ENCODE measurements at places on chromosomes 16 and 17. TPM values are rescaled to one million over a fixed set of nuclear protein-coding genes. Genes with fewer than 3 reads are reported as not detected.

GRCh38 chr17:18368946-18369345 lies 5.6 kb upstream of the SHMT1 start:
- DNase-seq, result no peak

Gene SNX20
- 0.94 TPM for polyA plus RNA-seq

- DNase-seq, result no peak
These were observed 33.2 kb downstream of the CYTH1 start for GRCh38 chr17:78748730-78749317.

Gene KRTAP4-1
- not detected for polyA plus RNA-seq

Gene KRT10
- polyA plus RNA-seq, result 38.5 TPM

DNA sequence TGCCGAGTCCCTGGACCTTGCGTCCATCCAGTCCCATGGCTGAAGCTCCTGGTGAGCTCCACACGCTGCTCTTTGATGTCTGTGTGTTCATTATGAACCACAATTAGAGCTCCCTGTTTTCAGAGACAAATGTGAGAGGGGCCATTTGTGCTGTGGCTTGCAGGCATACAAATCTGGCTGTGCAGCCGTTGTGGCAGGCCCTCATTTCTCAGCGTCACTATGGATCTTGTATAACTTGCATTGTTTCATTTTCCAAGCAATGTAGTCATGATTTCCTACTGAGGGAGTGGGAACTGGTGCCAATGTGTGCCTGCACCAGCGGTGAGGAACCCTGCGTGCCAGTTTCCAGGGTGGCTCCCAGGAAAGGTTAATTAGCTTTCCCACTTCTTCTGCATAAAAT lies 542.6 kb downstream of the TMEM114 start:
- no peak for DNase-seq

Gene GPRC5B
- polyA plus RNA-seq, result 67.4 TPM

DNA sequence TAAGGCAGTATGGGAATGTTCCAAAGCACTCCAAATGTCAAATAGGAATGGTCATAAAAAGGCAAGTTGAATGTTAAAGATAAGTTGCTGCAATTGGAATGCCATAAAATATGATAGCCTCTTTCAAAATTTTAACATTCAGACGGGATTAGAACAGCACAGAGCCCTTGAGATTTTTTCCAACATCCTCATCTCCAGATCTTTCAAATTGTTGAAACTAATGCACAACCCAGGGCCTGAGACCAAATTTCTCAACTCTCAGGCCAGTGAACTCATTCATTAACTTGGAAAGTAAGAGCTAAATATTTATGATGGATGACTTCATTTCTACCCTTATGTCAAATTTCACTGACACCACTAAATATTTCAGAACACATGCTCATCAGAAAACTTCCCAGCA lies 346.5 kb upstream of the XYLT1 start:
- DNase-seq, result no peak

- no peak for DNase-seq
These were observed 10.7 kb upstream of the RNF222 start for GRCh38 chr17:8408371-8408770.

- no peak for DNase-seq
These were observed 209.6 kb upstream of the NLRP1 start for GRCh38 chr17:5793899-5794298.

Gene KRT12
- 0.25 TPM for polyA plus RNA-seq

DNA sequence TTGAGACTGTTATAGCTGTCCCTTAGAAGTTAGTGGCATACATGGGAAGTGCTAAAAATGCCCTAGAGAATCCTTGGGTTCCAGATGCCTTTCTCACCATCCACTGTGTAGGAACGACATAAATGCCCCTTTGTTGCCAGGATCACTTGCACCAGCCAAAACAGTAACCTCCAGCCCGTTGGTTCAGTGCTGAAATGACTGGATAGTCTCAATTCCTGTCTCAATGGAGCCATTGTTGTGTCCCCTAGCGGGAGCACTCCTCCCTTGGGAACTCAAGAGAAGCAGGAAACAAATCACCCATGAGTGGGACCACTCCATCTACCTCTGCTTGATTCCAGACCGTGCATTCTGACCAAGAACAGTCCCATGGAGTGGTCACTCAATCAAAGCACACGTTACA lies 23.1 kb downstream of the MPHOSPH6 start:
- DNase-seq, result no peak

Gene FOXN1
- not detected for polyA plus RNA-seq

GRCh38 chr16:85491798-85492294 lies 121.3 kb upstream of the GSE1 start:
- no peak for DNase-seq

Gene MT1G
- polyA plus RNA-seq, result 1.0 TPM

DNA sequence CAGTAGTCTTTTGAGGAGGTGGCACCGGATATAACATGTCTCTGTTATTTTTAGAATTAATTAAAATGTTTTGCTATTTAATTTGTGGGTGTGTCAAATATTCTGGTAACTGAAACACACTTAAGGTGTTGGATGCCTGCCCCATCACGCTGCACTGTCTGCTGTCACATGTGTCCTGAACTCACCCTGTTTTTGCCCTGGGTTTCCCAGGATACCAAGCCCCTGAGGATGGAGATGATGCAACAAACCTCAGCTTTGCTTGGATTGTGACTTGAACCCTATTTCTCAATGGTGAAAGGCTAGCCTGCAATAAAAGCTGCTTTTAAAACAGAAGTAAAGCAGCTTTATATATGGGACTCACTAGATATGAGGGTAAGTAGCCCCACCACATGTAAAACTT lies 11.5 kb upstream of the DUSP14 start:
- no peak for DNase-seq
